ENCODE measurements at places on chromosomes 1 and 21.

DNA sequence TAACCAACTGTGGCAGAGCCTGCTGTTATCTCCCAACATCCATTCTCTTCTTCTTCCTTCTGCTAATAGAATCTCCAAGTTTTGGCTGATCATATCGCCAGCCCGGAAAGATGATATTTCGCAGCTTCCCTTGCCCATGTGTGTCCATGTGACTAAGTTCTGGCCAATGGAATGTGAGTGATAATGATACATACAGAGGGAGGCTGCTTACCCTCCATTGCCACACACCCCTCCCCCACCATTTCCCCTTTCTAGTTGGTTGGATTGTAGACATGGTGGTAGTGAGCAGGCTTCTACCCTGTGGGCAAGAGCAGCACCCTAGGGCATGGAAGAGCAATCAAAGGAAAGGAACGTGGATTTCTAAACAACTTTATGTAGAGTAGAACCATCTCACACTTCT is 48.8 kb downstream of the SLC9C2 start:
- no peak for DNase-seq

- DNase-seq = no peak
These were observed 69.6 kb upstream of the KRTAP19-8 start for GRCh38 chr21:31107871-31108270.

DNA sequence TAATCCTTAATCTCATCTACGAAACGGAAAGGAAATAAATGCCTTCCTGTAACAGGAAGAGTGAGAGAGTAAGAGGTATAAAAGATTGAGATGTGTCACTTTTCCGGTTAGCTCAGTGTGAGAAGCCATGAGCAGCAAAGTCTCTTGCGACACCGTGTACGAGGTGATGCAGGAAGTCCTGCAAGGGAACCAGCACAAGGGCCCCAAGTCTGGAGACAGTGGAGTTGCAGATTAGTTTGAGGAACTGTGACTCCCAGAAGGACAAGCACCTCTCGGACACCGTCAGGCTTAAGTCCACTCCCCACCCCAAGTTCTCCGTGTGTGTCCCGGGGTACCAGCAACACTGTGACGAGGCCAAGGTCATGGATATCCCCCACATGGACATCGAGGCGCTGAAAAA is 592.3 kb upstream of the ADGRL2 start:
- DNase-seq = no peak

GRCh38 chr1:171563675-171564074 is 58.4 kb upstream of the MYOCOS start:
- no peak for DNase-seq

- peak; percentile 76 for DNase-seq
These were observed 7.8 kb downstream of the SLC41A1 start for GRCh38 chr1:205805082-205805711.

GRCh38 chr21:30714456-30714855 is 4.1 kb downstream of the KRTAP21-3 start:
- DNase-seq = no peak

DNA sequence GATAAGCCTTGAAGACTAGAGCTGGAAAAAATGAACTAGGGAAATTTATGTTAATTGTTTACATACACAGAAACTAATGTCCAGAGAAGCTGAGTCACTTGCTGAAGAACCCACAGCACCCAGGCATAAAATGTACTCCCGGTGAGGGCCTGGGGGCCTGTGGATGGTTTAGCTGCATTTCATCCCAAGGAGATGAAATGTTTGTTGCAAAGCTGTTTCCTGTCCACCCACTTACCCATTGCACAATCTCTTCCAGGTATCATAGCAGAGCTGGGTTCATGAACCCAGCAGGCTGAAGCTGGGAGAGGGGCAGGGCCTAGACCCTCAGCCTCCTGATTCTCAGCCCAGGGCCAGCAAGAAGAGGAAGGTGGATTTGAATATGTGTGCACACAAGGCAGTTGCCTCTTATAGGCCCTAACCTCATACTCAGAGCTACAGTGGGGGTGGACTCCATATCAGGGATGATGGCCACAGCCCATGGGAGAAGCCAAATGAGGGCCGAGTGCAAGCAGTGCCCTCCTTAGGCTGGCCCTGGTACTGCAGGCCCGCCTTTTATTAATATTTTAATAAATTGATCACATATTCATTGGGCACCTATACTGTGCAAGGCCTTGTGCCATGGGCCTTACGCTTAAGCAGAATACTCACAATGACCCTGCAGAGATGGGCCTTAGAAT is 110.8 kb downstream of the LACTBL1 start:
- DNase-seq = peak; percentile 26

GRCh38 chr21:38284216-38284615 is 27.4 kb downstream of the KCNJ15 start:
- no peak for DNase-seq

DNA sequence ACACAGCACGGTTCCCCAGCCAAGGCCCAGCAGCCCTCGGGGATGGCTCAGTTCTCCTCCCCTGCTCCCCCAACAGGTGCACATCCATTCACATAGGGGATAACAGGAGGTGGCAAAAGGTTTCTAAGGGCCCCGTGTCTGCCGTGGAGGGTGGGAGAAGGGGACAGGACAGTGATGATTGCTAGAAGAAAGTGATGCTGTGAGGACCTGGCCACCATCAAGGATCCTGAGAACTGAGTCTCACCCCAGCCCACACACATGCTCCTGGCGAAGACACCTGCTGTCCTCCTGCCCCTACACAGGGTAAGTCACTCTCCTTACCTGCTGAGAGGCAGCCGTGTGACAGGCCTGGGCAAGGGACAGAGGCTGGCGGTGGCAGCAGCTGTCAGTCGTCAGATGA is 54.5 kb downstream of the GNG4 start:
- DNase-seq = no peak

DNA sequence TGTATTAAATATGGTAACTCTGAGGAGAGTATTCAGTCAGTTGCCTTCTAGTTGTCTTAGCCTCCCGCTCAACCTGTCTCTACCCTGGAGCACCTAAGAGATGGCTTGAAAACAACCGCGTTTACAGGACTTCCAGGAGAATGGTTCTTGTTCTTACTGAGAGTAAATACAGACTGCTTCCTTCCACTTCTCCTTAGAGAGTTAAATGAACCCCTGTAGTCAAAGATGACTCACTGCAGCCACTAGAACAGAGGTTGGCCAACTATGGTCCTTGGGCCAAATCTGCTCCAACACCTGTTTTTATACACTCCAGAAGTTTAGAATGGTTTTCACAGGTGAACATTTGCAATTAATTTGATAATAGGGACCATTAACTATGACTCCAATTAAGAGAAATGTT is 60.1 kb upstream of the ASB17 start:
- DNase-seq = no peak

DNA sequence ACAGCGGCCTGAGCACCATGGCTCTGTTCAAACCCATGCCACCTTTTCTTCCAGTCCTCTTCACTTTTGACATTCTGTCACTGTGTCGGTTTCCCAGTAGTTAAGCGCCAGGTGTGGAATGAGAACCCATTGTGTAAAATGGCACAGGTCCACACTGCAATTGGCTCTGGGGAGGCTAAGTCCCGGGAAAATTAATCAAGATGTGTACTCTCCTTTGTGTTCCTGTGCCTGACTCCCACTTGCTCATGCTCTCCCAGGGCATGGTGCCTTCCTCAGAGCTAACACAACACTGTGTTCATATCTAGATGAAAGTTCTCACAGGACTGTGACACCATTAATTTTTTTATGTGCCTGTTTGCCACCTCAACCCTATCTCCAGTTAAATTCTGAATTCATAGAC is 59.0 kb upstream of the BTG3 start:
- no peak for DNase-seq

DNA sequence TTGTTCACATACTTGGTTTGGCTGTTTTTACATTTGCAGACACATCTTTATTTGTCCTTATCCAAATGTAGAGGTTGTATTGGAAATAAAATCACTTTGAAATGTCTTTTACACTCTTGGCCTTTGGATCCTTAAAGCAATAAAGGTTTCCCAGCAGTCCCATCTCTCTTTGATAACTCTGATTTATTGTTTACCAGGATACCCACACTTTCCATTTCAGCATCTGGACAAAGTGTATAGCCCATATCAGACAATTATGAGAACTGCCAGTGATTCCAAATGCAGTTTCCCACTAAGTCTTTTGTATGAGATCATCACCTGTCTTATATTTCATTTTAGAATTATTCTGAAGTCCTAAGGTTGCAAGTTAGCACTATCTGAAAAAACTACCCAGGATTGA is 114.7 kb downstream of the NEK7 start:
- no peak for DNase-seq

DNA sequence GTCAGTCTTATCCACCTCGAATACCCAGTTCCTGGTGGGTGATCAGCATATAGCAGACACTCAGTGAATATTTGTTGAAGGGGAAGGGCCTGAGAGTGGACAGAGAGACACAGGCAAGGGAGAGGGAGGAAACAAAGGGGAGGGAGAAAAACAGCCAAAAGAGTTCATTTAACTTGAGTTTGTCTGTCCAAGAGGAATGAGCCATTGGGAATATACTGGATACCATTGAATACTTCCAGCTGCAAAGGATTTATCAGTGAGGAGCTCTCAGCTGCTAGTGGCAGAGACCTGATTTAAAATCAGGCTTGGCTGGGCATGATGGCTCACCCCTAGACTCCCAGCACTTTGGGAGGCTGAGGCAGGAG is 11.5 kb upstream of the BGLAP start:
- no peak for DNase-seq

DNA sequence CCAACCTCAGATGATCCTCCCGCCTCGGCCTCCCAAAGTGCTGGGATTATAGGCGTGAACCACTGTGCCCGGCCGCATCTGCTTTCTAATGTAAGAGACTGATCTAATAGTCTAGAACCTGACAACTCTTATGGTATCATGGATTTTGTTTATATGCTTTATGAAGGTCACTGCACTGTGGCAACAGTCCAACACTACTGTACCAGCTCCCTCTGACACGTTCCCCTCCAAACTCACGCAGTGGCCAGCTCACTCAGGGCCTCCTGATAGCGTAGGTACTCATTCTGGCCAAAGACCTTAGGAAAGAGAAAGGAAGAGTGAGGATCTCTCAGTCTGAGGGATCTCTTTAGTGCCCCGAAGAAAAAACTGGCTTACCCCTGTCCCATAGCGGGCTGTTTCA is 6.0 kb upstream of the CFAP141 start:
- no peak for DNase-seq

DNA sequence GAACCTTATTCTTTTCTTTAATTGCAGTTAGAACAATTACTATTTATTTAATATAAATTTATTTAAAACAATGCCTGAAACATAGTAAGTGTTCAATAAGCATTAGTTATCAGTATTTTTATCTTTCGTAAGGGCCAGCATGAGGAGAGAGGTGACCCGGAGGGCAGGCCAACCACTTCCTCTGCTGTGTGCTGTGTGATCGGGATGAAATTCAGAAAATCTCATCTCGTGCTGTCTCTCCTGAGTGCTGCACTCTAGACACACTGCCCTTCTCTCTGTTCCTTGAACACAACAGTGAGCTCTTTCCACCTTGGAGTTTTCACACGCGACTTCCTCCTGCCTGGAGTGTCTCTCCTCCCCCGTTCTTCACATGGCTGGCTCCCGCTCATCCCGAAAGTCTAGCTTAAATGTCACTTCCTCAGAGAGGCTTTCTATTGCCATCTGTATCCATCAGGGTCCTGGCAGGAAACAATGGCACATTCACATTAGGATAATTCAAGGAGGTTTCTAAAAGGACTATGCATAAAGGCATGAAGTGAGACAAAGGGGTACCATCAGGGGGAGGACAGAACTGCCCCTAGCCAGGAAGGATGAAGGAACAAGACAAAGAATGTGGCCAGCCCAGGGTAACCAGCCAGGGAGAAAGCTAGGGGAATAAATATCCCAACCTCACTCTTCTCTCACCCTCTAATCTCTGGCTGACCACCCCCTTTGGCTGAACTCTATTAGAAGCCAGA is 142.6 kb upstream of the GJB5 start:
- no peak for DNase-seq

- DNase-seq = no peak
These were observed 46.9 kb downstream of the CR1L start for GRCh38 chr1:207691841-207692240.

- DNase-seq = no peak
These were observed 69.3 kb downstream of the RPS6KA1 start for GRCh38 chr1:26598890-26599289.

DNA sequence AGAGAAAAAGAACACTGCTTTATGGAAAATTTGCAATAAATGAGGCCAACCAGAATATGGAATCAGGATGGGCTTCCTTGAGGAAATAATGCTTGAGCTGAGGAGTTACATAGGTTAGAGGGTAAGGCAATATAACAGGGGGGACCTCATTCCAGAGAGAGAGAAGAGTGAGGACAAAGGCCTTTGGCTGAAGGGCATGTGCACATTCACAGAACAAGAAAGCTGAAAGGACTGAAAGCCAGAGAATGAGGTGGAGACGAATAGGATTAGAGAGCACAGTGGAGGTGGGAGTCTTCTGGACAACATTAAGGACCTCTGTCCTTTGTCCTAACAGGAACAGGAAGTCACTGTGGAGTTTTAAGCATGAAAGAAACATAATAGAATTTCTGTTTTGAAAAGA is 60.7 kb upstream of the MROH9 start:
- no peak for DNase-seq

DNA sequence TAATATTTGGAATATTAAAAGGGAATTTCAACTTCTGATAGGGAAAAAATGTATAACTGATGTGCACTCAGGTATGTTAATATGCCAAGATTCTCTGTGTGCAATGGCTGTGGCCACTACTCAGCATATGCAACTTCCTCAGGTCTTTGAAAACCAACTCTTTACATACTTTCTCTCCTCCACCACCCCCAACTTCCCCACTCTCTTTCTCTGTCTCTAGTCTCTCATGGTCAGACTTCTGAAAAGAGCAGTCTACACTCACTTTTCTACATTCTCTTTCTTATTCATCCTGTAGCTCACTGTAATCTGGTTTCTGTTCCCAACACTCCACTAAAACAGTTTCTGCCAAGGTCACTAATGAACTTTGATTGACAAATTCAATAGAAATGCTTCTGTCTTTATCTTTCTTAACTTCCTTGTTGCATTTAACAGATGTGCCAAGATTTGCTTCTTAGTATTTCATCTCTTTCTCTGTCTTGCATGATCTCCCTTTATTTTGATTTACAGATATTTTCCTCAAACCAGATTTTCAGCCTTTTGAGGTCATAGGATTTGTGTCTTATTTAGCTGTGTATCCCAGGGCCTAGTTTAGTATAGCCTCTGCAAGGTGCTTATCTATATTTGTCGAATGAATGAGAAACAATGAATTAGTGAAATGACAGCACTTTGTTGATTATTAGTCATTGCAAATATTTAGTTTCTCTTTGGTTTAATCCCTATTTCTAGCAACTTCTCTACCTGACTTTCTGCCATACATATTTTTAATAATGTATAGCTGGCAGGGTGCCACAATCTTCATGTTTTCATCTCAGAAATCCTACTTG is 168.9 kb downstream of the LMO4 start:
- no peak for DNase-seq

All from activated CD4-positive, alpha-beta T cell treated with anti-CD3 and anti-CD28 coated beads, Interleukin-2, amount 50 U/mL, for 48 hours (primary cell).